ENCODE measurements at places on chromosomes 12 and 14.
A peak's percentile ranks its signal among the peaks of the same experiment; 100 is the strongest.

DNA sequence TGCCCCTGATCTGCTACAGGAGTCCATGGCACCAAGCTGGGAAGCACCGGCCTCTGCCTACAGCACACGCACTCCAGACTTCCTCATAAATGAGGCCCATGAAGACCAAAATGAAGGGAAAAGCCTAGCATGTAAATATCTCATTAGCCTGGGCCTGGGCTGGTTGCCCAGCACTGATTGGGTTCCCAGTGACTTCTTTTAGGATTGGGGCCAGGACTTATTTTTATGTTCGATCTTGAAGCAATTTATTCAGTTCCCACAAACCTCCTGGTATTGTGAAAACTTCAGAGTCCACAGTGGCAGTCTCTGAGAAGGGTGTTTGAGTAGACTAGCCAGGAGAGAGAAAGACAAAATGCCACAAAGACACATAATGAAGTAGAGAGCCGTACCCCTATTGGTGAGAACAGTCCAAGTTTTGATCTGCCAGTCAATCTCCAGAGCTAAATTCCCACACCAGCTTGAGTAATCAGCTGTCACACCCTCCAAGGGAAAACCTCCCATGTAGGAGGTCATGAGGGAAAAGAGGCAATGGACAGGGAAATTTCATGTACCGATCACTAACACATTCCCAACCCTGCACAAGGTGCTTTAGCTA, 78.2 kb downstream of the PHLDA1 start:
- peak; percentile 65 for DNase-seq

DNA sequence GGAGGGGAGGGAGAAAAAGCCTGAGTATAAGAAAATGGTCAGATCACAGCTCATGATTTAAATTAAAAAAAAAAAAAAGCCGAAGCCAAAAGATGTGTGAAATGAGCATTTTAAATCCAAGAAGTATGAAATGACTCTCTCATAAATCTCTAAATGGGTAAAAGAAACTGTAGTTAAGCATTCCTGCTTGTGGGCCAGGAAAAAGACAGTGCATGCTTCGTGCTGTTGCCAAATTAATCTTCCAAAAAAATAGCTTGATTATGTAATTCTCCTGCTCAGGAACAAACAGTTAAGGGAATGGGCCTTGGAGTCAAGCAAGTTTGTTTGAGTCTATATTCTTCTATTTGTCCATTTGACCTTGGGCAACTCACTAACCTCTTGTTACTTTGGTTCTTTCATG, 325.4 kb upstream of the SEL1L start:
- no peak for DNase-seq

DNA sequence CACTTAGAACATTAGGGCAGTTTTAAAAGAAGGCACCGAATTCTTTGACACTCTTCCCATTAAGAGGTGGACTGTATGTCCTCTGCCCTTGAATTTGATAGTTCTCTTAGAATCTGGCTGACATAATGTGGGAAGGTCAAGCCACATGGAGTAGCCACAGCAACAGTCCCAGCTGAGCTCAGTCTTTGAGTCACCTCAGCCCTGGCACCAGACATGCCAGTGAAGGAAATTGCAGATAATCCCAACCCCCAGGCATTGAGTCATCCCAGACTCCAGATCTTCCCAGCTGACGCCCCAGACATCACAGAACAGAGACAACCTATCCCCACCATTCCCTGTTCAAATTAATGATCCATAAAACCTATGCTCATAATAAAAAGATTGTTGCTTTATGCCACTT, 83.4 kb downstream of the GTF2A1 start:
- DNase-seq, result peak; percentile 5

DNA sequence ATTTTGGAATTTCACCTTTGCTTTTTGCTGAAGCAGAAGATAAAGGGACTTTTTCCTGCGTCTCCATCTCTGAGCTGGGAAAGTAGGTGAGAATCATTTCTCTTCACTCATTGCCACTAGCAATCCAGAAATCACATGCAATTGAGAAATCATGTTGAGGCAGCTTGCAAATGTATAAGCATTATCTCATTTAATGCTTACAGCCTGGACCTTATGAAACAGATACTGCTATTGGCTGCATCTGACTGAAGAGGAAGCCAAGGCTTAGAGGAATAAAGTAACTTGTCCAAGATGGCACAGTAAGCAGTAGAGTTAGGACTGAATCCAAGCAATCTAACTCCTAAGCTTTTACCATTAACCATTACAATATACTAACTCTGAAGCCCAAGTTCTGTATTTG, 122.4 kb downstream of the FIGNL2 start:
- no peak for DNase-seq

DNA sequence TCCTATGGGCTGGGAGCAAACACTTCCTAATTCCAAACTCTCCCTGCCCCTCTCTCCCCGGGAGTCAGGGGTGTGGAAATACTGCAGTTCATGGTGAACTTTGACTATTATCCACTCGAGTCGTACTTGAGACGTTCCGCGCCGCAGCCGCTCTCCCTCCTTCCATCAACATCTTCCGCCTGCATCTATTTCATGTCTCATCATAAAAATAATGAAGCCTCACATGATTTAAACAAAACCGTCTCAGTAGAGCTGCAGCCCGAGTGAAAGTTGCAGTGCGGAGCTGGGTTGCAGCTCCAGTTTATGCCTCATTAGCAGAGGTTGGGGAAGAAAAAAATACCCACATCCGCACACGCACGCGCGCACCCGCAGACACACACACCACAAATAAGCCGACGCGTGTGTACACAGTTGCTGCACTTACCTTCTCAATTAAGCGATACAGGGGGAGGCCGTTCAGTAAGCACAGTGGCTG, 283 bp downstream of the LMO3 start:
- no peak for DNase-seq
